ENCODE measurements at places on chromosomes 2 and 18.

DNA sequence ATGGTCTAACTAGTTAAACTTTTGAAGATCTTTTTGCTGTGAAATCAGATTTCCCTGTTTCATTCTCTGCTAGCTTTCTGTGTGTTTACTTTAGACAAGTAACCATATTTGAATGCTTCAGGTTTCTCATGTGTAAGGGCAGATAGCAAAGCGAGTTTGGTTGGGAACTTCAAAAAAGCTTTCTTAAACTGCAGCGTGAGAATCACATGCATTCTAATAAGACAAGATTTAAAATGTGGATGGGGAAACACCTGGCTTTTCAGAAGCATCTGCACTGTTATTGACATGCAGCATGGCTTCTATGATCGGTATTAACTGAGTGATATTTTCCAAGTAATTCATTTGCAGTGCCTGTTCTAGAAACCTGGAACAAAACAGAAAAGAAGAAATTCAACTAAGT, 119.3 kb downstream of the ABCA12 start:
- DNase-seq, result no peak

GRCh38 chr2:43898134-43898837, 59.5 kb downstream of the ABCG8 start:
- DNase-seq, result no peak

DNA sequence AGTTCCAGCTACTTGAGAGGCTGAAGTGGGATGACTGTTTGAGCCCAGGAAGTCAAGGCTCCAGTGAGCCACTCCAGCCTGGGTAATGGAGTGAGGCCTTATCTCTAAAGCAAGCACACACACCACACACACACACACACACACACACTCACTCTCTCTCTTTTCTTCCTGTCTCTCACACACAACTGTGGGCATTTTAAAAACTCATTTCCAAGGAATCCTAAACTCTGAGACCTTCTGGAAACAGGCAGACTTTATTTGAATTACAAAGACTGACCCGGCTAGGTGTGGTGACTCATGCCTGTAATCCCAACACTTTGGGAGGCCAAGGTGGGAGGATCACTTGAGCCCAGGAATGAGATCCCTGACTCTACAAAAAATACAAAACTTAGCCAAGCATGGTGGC, 21.3 kb downstream of the WDSUB1 start:
- no peak for DNase-seq

- no peak for DNase-seq
These were observed 63.2 kb downstream of the ZEB2 start for GRCh38 chr2:144456680-144457079.

- DNase-seq, result no peak
These were observed 121.5 kb upstream of the CREB1 start for GRCh38 chr2:207408086-207408794.

DNA sequence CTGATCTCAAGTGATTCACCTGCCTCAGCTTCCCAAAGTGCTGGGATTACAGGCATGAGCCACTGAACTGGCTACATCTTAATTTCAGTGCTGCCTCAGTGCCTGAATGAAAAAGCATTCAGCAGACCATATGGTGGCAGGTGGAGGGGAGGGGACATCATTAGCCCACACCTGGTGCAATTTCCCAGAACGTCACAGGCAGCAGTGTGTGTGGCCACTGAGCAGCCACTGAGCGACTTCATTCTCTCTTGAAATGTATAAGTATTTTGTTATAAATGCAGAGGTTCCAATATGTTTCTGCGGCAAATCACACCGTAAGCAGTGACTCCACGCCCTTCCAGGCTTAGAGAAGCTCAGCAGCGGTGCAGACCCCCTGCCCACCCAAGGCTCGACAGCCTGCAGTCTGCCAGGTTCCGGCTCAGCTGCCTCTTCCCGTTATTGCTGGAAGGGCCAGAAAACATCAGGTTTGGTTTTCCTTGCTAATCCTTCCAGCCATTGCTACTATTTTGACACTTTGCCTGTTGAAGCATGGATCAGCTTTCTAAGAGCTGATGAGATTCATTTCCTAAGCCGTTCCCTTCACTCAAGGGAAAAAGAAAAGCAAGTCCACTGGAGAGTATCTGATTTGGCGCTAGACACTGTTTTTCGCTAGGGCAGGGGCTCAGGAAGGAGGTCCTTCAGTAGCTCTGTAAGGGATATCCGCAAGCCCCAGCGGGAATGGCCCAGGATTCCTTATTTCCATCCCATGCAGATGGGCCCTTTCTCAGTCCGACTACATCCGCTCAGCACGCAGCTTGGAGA, 250.7 kb downstream of the VAPA start:
- DNase-seq, result no peak

- no peak for DNase-seq
These were observed 59.8 kb downstream of the GTF2A1L start for GRCh38 chr2:48677450-48677849.

DNA sequence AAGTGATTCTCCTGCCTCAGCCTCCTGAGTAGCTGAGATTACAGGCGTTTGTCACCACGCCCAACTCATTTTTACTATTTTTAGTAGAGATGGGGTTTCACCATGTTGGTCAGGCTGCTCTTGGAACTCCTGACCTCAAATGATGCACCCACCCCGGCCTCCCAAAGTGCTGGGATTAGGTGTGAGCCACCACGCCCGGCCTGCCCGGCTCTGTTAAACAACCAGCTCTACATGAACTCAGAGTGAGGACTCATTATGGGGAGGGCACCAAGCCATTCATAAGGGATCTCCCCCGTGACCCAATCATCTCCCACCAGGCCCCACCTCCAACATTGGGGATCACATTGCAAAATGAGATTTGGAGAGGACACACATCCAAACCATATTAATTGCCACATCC, 8.8 kb downstream of the ATIC start:
- no peak for DNase-seq

GRCh38 chr18:23835091-23835490, 145.8 kb downstream of the LAMA3 start:
- no peak for DNase-seq

- DNase-seq, result no peak
These were observed 2.7 kb downstream of the YPEL5 start for GRCh38 chr2:30149513-30149912.

Data from LoVo (cell line).